ENCODE measurements at places on chromosomes 5 and 9.

DNA sequence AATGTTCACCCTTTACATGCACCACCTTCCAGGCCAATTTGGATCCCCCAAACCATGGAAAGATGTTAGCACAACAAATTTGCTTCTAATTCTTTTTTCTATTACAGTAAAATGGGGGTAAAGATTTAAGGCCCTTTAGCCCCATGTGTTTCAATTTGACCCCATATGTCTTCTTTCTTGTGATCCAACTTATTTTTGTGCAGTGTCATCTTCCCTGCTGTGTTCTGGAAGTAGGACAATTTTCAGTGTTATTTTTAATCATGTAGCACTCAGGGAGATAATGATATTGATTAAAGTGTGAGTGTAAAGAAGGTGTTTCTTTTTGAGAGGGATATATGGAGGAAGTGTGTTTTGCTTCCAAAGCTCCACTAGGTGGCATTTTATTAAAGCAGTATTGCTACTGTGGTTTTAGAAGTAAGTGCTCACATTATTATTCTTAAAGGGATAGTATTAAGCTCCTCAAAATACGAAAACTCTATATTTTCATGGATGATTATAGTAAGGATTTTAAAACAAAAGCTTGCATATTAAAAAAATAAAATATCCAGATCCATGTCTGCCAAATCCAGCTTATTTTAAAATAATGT is 118.7 kb upstream of the ATP10B start:
- H3K4me3 ChIP-seq, result no peak overlapping the region
- peaks cover 3% of the 10 kb centered on the region for H3K27me3 ChIP-seq
- no peaks in the 10 kb centered on the region for H3K36me3 ChIP-seq
- DNase-seq, result no peak

GRCh38 chr5:170480260-170480659 is 23.6 kb upstream of the KCNIP1 start:
- no peak for DNase-seq
- H3K4me3 ChIP-seq, result no peak overlapping the region
- no peaks in the 10 kb centered on the region for H3K4me1 ChIP-seq
- H3K36me3 ChIP-seq, result no peaks in the 10 kb centered on the region
- H3K27ac ChIP-seq, result no peak overlapping the region
- H3K27me3 ChIP-seq, result peaks cover 32% of the 10 kb centered on the region

DNA sequence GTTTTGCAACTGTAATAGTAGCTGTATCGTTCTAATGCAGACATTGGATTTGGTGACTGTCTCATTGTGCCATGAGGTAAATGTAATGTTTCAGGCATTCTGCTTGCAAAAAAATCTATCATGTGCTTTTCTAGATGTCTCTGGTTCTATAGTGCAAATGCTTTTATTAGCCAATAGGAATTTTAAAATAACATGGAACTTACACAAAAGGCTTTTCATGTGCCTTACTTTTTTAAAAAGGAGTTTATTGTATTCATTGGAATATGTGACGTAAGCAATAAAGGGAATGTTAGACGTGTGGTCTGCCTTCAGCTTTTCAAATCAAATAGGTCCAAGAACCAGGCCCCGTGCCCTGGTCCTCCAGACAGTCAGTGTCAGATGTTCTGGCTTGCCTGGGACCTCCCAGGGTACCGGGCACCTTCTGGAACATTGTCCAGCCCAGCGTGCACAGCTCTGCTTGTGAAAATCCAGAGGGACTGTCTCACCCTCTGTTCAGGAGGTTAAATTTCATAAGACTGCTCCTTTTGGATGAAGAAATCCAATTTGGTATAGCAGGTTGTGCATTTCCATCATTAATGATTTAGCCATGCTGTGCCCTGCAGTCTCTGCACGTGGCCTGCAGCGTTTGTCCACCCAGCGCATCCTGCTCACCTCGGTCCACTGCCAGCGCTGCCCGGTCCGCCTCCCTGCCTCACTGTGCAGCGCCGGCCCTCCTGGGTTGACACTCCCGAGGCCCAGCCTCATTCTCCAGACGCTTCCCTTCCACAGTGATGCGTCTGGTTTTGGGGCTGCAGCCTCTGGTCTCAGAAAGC is 6.6 kb upstream of the AHRR start:
- DNase-seq, result no peak
- peaks cover 4% of the 10 kb centered on the region for H3K27me3 ChIP-seq
- H3K4me3 ChIP-seq, result no peak overlapping the region
- H3K4me1 ChIP-seq, result peaks cover 1% of the 10 kb centered on the region

DNA sequence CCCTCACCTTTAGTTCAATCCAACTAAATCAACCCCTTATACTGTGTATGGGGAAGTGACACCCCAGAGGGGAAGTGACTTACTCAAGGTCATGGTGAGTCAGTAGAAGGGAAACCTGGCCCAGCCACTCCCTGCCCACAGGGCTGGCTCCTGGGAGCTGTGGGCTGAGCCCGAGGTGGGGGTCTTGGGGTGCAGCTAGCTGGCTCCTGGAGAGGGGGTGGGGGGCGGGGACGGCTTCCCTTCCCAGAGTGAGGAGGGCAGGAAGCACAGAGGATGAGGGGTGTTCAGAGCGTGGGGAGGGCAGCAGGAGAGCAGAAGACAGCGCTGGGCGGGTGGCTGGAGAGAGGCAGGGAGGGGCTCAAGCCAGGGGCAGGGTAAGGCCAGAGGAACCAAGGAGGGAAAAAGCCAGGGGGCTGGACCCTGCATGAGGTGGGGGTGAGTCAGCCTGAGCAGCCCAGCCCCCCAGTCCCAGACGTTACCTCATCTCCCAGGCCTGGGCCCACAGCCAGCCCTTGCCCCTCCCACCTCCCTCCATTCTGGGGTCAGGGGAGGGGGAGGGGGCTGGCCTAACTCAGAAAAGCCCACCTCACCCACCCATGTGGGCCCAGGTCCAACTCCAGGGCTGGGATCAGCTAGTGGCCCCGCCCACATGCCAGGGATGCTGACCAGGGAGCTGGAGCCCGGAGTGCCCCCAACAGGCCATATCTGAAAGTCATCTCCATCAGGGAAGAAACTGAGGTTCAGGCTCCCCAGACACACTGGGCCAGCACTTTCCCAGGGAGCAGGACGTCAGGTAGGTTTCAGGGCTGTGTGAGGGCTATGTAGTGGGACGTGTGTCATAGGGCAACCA is 2.8 kb downstream of the PDLIM7 start:
- peak overlapping the region; percentile 85 for H3K27ac ChIP-seq
- H3K27me3 ChIP-seq, result peaks cover 11% of the 10 kb centered on the region
- H3K4me1 ChIP-seq, result peaks cover 31% of the 10 kb centered on the region
- peaks cover 12% of the 10 kb centered on the region for H3K36me3 ChIP-seq
- DNase-seq, result no peak

DNA sequence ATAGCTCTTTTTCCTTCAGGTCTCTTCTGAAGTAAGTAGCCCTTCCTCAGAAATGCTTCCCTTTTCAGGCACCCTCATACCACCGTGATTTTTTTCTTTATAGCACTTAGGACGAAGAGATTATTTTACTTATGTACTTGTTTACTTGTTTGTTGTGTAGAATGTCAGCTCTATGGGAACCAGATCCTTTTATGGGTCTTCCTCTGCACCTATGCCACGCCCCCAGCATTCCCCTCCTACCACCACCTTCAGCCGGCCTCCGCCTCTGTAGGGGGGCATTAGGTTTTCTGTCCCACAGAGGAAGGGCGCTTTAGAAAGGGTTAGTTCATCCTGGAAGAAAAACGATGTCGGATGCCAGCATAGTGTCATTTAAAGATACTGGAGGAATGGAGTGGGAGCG is 1.8 kb downstream of the CDKN2B-AS1 start:
- H3K4me3 ChIP-seq, result peak overlapping the region; percentile 99
- no peak for DNase-seq
- peak overlapping the region; percentile 64 for H3K27ac ChIP-seq
- H3K36me3 ChIP-seq, result peaks cover 15% of the 10 kb centered on the region
- peaks cover 40% of the 10 kb centered on the region for H3K27me3 ChIP-seq
- H3K4me1 ChIP-seq, result peaks cover 22% of the 10 kb centered on the region

GRCh38 chr9:81772144-81772543 is 82.8 kb upstream of the TLE1 start:
- H3K36me3 ChIP-seq, result no peaks in the 10 kb centered on the region
- no peak overlapping the region for H3K27ac ChIP-seq
- no peaks in the 10 kb centered on the region for H3K27me3 ChIP-seq
- no peak for DNase-seq

GRCh38 chr9:133421615-133422542 is at the start of gene ADAMTS13:
TSS of gene ADAMTS13 (plus strand) at chr9:133422367. CDS start at chr9:133422444, 77 bp downstream.
- no peak for DNase-seq
- peak within 1 kb of the TSS; percentile 17 for H3K27ac ChIP-seq
- peak within 1 kb of the TSS; percentile 8 for H3K4me3 ChIP-seq

DNA sequence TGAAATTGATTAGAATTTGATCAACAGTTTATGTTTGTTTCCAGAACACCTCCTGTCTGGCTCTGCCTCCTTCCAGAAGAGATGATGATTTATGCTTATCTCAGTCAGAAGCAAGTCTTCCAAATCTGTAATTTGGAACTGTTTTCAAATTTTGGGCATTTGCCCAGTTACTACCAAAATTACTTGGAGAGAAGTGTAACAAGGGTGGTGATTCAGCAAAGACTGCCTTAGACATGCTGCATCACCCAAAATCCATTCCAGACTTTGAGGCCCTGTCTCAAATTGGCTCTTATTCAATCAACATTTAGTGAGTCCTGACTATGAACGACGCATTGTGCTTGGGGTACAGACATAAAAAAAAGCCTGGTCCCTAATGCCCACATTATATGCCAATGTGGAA is 89.4 kb downstream of the SH3TC2 start:
- no peaks in the 10 kb centered on the region for H3K36me3 ChIP-seq
- peaks cover 36% of the 10 kb centered on the region for H3K27me3 ChIP-seq
- no peak overlapping the region for H3K4me3 ChIP-seq
- no peak overlapping the region for H3K27ac ChIP-seq
- DNase-seq, result no peak
- H3K4me1 ChIP-seq, result no peaks in the 10 kb centered on the region

- DNase-seq, result no peak
- no peaks in the 10 kb centered on the region for H3K27me3 ChIP-seq
- H3K36me3 ChIP-seq, result no peaks in the 10 kb centered on the region
- no peak overlapping the region for H3K27ac ChIP-seq
These were observed 33.0 kb upstream of the CEP120 start for GRCh38 chr5:123456242-123456641.

GRCh38 chr9:129885018-129885669 is 49.9 kb downstream of the USP20 start:
- no peaks in the 10 kb centered on the region for H3K27me3 ChIP-seq
- peaks cover 12% of the 10 kb centered on the region for H3K36me3 ChIP-seq
- peak overlapping the region; percentile 97 for H3K27ac ChIP-seq
- H3K4me1 ChIP-seq, result peaks cover 51% of the 10 kb centered on the region
- H3K4me3 ChIP-seq, result peak overlapping the region; percentile 91
- peak; percentile 72 for DNase-seq

GRCh38 chr5:172492097-172492840 is 37.9 kb upstream of the SH3PXD2B start:
- H3K4me1 ChIP-seq, result peaks cover 2% of the 10 kb centered on the region
- no peaks in the 10 kb centered on the region for H3K36me3 ChIP-seq
- H3K27ac ChIP-seq, result no peak overlapping the region
- H3K4me3 ChIP-seq, result no peak overlapping the region
- peaks cover 7% of the 10 kb centered on the region for H3K27me3 ChIP-seq

GRCh38 chr5:100493996-100494395 is 41.2 kb upstream of the FAM174A start:
- no peak overlapping the region for H3K4me3 ChIP-seq
- no peaks in the 10 kb centered on the region for H3K4me1 ChIP-seq
- no peak overlapping the region for H3K27ac ChIP-seq
- H3K27me3 ChIP-seq, result no peaks in the 10 kb centered on the region
- no peaks in the 10 kb centered on the region for H3K36me3 ChIP-seq
- DNase-seq, result no peak

DNA sequence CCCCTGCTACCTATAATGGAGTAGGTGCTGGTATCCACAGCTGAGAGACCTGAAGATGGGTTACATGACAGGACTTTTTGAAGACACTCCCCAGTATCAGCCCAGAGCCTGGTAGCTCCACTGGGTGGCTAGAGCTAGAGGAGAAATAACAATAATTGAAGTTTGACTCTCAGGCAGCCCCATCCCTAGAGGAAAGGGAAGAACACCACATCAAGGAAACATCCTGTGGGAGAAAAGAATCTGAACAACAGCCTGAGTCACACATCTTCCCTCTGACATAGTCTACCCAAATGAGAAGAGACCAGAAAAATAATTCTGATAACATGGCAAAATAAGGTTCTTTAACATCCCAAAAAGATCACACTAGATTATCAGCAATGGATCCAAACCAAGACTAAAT is 432.1 kb downstream of the CDH18 start:
- no peaks in the 10 kb centered on the region for H3K27me3 ChIP-seq
- H3K4me3 ChIP-seq, result no peak overlapping the region
- H3K36me3 ChIP-seq, result no peaks in the 10 kb centered on the region
- H3K27ac ChIP-seq, result no peak overlapping the region

DNA sequence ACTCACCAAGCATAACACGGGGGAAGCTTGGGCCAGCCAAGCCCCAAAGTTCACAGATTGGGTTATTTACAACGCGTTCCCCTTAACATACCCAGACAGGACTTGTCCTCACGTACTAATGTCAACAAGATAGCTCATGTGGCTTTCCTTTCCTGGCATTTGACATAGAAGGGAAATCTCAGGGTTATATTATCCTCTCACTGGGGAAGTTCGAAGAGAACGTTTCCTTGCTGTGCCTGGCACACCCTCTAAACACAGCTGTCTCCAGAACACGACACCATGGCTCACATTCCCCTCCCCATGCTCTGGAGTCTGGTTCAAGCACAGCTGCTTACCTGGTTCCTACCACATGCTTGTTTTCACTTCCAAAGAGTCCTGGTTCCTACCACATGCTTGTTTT is 46.8 kb upstream of the OTULINL start:
- H3K4me3 ChIP-seq, result no peak overlapping the region
- H3K4me1 ChIP-seq, result peaks cover 9% of the 10 kb centered on the region
- no peak overlapping the region for H3K27ac ChIP-seq
- peaks cover 7% of the 10 kb centered on the region for H3K27me3 ChIP-seq

DNA sequence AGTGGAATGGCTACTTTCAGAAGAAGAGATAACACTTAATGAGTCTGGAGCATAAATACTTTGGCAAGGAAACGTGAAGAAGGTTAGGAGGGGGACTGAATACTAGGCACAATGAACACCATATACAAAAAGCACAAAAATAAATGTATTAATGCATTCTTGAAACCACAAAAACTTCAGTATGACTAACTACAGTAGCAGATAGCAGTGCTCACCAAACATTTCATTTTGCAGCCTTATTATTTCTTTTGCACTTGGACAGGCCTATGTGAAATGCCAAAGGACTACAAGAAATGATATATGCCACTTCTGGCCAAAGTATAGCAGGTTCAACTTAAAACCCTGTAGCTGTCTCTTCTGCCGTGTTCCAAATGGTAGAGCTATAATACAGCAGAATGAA is 26.3 kb downstream of the UBQLN1 start:
- H3K4me3 ChIP-seq, result no peak overlapping the region
- H3K4me1 ChIP-seq, result peaks cover 14% of the 10 kb centered on the region
- DNase-seq, result no peak
- H3K36me3 ChIP-seq, result peaks cover 18% of the 10 kb centered on the region

Measured in activated naive CD8-positive, alpha-beta T cell treated with anti-CD3 and anti-CD28 coated beads, Interleukin-2, amount 10 ng/mL, durations not matched to agents 7 days and 5 days (primary cell).